ENCODE measurements at places on chromosomes 1 and 21.

DNA sequence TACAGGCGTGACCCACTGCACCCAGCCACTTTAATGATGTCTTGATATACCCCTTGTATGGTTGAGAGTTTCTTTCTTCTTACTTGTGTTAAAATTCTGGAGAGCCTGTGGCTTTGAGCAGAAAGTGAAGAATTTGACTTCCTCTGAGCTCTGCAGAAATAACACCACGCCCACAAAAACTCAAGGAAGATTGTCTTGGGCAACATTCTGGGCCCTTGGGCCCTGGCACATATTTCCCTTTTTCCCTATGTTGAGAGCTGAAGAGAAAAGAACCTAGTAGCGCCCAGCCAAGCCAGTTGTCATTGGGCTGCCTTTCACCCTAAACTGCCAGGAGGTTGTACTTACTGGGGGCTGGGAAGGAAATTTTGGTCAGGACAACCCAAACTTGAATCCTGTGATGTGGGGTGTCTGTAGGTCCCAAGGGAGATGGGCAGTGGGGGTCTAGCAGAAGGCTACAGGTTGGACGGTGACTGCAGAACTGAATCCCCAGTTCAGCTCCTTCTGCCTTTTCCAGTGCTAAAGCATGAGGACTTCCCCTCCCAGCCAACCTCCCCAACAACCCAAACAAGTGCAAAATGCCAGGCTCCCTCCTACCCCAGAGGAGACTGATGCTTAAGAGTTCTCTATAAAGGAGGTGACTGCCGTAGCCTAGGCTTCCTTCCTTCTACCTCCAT, 11.7 kb upstream of the SNAPIN start:
- DNase-seq = no peak

- DNase-seq = no peak
Observed at GRCh38 chr1:63414691-63415365, 47.4 kb downstream of the ALG6 start.

- DNase-seq = no peak
Observed at GRCh38 chr1:88043834-88044233, 640.2 kb upstream of the PKN2 start.

DNA sequence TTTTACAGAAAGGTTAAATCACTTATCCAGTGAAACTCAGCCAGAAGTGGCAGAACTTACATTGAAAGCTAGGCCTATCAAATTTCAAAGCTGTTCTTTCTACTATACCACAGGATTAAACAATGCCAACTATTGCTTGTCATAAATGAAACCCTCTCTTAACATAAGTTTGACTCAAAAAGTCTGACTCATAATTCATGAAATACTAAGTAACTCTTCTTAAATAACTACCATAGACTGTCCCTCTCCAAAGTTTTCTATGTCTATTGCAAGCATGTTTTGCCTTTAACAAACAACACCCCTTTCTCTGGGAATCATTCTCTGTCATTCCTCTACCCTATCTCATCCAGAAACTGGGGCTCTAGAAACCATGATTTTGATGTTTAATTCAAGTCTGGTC, 109.5 kb upstream of the UBE2U start:
- peak; percentile 60 for DNase-seq

DNA sequence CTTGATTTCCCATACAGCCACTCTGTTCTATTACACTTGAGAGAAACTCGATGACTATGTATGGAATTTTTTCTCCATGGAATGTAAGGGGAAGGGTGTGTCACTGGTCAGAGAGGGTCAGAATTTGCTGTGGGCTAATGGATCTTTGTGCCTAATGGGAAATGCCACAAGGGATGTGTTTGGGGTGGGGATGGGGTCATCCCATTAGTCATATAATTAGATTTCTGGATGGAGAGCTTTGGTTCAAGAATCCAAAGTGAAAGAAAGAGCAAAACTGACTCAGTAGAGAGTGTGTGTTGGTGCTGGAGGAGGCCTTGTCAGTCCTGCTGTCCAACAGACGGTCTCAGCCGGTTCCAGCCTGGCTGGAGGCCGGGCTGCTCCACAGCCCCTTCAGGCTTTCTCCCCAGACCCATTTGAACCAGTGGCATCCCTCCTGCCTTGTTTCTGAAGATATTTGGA, 86.4 kb downstream of the LAMC2 start:
- DNase-seq = peak; percentile 46

- peak; percentile 92 for DNase-seq
Observed at GRCh38 chr1:40886318-40887011, 24.3 kb upstream of the CITED4 start.

DNA sequence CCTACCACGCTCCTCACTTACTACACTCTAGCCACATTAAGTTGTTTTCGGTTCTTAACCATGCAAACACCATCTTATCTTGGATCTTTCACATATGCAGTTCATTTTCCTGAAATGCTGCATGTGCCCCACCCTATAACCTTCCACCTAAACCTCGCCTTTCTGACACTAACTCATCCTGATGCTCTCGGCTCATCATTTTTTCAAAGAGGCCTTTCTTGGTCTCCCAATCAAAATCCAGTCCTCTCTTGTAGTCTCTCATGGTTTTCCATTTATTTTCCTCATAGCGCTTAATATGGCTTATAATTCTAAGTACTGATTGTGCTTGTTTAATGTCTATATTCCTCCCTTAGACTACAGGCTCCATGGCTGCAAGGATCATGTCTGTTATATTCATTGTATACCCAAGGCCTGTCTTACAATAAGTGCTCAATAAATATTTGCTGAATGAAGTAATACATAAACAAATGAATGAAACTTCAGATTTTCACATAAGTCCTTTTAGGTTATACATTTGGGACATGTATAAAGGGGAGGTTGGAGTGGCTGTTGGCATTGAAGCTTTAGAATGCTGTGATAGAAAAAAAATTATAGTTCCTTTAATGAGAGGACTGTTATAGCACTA, 79.2 kb upstream of the CDC42BPA start:
- no peak for DNase-seq

DNA sequence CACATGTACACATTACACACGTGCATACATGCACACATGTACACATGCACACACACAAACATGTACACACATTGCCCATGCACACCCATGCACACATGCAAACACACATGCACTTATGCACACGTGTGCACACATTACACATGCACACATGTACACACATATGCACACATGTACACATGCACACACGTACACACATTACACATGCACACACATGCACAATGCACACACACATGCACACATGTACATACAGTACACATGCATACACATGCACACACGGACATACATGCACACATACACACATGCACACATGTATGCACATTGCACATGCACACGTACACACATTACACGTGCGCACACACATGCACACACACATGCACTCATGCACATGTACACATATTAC, 95.3 kb upstream of the TTC34 start:
- no peak for DNase-seq
